ENCODE measurements at places on chromosomes 1 and 21.
A peak's percentile ranks its signal among the peaks of the same experiment; 100 is the strongest.

DNA sequence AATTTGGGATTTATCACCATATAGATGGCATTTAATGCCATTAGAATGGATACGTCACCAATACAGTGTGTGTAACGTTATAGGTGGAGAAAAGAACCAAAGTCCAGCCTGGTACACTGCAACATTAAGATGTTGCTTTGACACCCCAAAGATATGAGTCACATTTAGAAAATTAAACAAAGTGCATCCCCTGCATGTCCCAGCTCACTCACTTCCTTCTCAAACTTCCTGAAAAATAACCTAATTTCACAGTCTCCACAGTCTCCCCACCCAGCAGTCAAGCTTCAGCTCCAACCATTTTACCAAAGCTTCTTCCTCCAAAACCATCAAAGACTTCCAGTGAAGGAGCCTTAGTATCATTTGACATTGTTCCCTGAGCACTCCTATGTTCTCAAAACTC, 111.9 kb downstream of the OMA1 start:
- DNase-seq, result no peak

DNA sequence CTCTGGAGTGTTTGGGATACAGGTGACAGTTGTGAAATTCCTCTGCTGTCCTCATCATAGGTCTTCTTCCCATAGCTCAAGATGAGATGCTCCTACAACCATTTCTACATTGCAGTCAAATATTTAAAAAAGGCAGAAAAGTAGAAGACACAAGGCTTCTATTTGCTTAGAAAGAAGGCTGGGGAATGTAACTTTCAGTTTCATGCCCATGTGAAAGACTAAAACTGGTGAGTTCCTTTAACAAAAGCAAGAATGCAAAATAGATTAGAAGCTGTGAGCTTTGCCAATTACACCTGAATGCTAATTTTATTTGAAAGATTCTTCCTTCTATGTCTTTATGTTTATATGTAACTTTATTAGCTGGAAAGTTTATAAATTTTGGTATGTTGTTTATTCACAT, 1682.7 kb downstream of the BRINP3 start:
- DNase-seq, result no peak

DNA sequence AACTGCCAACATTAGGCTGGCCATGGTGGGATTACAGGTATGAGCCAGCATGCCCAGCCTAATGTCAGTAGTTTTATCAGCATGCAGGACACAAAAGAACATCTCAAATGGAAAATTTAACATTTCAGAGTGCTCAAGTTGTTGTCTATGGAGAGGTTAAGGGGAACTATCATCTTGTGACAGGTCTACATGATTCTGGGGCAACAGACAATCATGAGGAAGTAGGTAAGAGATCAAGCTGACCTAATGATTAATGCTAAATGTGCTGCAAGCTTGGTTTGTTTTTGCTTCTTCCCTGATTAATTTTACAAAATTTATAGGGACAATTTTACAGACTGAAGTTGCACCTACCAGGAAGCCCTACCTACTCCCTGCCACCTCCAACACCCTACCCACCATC, 36.6 kb downstream of the FMO4 start:
- DNase-seq, result no peak

- DNase-seq, result peak; percentile 17
These were observed 1.8 kb upstream of the CYB5R1 start for GRCh38 chr1:202968895-202969295.

- DNase-seq, result no peak
These were observed 286.4 kb downstream of the PTBP2 start for GRCh38 chr1:97007840-97008604.

DNA sequence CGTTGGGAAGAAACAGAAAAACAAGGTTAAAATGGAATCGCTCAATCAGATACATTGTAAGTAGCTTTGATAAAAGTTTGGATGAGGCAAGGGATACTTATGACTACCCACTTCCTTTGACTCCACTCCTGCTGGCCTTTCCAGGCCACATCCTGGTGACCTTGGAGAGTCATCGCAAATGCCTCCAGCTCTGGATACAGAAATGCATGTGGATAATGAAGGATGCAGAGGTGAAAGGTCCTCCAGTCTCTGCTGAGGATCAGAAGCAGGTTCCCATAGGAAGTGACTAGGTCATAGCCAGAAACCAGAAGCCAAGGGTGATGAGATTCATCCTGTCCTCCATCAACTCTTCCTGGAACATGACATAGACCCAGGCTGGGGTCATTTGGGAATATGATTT, 6.2 kb upstream of the CAMK1G start:
- DNase-seq, result no peak

- DNase-seq, result no peak
These were observed 3.5 kb downstream of the MYCL start for GRCh38 chr1:39898191-39898590.

- no peak for DNase-seq
These were observed 2.7 kb downstream of the PPFIA4 start for GRCh38 chr1:203028784-203029553.

- DNase-seq, result no peak
These were observed 578.3 kb upstream of the NR5A2 start for GRCh38 chr1:199449221-199449620.

DNA sequence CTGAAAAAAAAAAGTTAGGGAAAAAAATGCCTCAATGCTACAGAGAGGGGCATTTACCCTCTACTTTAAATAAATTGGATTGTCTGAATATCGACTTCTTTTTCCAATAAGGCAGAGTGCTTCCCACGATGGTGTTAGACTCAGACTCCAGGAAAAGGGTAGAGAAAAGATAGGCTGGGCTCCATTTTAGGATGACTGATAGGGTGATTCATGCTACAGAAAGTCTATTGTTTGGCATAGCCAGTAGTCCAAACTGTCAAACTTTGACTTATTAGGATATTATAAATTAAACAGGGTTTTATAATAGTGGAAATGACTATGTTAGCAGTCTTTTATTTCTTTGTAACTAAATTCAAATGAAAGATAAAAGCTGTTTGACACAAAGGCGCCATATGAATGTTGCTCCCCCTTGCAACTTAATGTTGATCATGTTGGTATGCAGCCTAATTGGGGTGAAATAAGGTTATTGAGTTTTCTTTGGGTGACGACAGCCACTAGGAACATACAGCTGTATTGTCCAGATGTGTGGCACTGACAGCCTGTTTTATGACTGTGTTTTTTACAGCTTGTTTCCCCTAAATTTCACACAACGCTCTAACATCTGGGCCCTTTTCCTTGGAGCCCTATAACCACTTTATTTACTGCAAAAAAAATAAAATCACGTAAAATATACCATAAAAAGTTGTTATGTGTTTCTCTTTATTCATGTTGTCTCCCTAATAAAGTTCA, 69.3 kb downstream of the SPAG17 start:
- DNase-seq, result no peak

DNA sequence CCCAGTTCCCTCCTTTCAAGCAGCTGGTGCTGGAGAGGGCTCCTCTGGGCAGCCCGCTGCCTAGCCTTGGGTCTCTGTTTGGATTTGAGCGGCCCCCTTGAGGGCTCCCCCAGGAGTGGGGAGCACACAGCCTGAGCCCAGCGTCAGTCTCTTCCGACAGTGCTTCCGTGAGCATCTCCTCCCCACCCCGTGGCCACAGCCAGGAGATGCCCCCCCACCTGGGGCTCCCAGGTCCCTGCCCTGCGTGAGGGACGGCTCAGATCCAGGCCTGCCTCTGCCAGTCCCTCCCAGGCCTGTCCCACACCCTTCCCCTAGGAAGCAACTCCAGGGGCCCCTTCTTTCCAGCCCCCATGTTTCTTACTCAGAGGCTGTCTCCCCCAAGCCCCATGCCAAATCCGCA, 3.5 kb downstream of the SAMD11 start:
- DNase-seq, result no peak

GRCh38 chr1:192350356-192350755, 33.6 kb downstream of the RGS21 start:
- DNase-seq, result peak; percentile 58

DNA sequence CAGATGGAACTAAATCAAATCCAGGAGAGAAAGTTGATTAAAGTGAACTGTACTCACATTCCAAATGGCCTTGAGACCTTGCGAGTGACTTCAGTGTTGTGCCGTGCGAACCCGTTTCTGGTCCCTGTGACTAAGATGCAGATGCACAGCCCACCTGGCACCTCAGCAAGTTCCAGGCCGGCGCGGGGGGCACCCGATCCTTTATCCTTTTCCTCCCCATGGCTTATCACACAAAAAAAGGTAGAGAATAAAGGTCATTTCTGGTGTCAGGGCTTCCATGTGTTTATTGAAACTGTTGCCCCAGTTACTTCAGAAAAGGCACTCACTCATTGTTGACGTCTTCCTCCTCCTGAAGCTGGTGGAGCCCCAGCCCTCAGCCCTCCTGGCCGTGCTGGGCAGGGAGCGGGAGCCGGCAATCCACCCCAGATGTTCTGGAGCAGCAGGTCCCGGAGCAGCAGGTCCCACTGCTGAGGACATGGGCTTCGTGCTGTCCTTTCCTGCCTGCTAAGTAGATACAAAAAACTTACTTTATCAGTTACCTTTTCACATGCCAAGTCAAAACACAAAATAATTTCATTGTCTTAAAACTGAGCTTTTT, 53.0 kb downstream of the PCNT start:
- DNase-seq, result no peak

- no peak for DNase-seq
These were observed 101.1 kb downstream of the JAK1 start for GRCh38 chr1:64865105-64865757.

DNA sequence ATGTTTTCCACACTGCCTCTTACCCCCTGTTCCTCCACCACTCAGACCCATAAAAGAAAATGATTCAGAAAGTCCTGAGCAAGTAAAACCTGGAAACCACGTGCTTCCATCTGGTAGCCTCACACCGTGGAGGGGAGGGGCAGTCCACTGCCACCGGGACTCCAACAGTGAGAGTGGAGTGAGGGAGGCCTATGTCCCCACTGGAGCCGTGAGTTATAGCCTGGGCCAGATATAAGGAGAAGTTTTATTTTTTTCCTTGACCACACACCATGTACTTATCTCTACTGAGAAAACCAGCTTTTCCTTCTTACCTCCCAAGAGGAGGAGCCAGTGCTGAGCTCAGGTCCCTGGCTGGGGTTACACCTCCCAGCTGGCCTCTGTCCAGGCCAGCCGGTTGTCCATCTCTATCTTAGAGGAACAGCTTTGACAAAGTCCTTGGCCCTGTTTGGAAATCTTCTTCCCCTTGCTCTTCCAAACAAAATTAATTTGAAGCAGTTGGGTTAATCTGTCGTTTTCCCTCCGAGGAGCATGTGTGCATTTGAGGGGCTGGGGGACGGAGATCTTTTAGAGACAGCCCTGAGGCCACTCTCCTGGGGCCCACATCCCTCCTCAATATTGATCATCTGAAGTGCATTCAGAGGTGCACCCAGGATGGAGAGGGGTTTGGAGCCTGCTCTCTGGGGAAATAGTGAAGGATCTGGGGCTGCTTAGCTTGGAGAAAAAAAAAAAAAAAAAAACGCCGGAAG, 49.1 kb upstream of the SERBP1 start:
- DNase-seq, result no peak

DNA sequence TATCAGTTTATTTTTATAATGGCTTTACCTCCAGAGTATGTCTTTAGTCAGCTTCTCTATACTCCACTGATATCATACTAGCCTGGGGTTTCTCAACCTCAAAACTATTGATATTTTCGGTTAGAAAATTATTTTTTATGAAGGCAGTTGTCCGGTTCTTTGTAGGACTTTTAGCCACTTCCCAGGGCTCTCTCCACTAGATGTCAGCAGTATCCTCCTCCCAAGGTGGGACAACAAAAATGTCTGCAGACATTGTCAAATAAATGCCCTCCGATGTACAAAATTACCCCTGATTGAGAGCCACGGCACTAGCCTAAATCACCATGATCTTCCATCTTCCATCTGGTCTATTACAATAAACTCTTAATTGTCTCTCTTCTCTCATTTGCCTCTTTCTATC, 4.1 kb upstream of the GRIK1 start:
- DNase-seq, result no peak

DNA sequence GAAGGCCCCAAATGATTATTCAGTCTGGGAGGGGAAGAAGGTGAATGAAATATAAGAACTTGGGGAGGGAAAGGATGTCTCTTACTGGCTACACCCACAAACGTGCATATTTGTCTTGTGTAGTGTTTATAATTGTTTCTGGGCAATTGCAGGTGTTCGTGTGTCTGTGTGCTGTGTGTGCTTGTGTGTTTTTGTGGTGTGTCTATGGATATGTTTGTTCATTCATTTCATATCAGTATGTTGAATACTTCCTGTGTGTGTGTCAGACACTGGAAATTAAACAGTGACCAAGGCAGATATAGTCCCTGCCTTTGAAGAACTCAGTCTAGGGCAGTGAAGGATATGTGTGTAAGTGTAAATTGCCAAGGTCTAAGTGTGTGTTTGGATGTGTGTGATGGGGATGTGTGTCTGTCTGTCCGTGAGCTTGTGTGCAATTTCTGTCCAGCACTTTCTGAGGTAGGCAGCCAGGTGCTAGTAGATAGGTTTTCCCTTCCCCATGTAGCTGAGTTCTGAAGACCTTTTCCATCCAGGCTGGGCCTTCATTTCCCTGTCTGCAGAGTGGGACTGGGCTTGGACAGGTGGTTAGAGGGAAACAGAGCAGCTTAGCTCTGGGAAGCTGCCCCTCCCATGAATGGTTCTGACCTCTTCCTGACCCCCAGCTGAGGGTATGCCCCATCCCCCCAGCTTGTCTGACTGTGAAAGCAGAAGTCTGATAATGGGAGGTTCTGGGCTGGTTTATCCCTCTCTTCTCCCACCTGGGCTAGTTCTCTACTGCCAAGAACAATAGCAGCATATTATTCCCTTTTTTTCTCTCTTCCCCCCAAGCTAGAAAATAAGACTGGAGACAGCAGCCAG, 3.8 kb downstream of the AGO1 start:
- DNase-seq, result no peak

GRCh38 chr1:24317956-24318614, 1.1 kb upstream of the GRHL3 start:
- DNase-seq, result no peak

DNA sequence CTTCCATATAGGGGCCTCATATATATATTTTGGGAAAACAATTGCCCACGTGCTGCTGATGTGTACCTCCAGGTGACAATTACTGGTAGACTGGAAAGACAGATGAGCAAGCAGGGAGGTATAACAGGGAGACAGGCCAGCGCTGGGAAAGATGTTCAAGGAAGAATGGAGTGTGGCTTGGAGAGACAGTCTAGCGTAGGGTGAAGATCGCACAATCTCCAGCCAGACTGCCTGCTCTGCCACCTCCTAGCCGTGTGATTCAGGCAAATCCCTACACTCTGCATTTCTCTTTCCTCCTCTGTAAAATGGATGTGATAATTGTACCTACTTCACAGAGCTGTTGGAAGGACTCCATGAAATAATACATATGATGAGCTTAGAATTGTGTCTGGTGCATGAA, 66.1 kb downstream of the TMCO4 start:
- no peak for DNase-seq

GRCh38 chr1:119908661-119909060, 12.3 kb upstream of the ADAM30 start:
- no peak for DNase-seq

- DNase-seq, result peak; percentile 96
These were observed 174.4 kb upstream of the HMCN1 start for GRCh38 chr1:185559684-185560331.

DNA sequence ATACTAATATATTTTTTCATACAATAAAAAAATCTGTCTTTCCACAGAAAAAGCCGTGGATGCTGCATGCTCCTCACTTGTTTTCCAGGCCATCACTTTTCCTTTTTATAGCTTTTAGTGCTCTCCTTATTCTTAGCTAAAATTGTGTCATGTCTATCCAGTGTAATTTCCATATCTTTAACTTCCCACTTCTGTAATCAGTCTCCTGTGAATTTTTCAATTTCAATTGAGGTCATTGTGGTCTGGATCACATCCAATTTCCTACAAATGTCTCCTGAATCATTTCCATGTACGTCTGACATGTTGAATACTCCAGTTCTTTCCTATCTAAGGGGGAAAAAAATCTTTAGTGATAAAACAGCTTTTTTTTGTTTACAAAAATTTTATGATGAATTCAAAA, 838.2 kb upstream of the B3GALT2 start:
- no peak for DNase-seq

Data from NCI-H526 treated with DMSO at 0.1 percent for 48 hours (cell line).